Immature natural killer cell (primary cell): ENCODE measurements at places on chromosomes 5 and 9. TPM values are rescaled to one million over a fixed set of nuclear protein-coding genes. Genes with fewer than 3 reads are reported as not detected.

GRCh38 chr5:58893551-58893950 is 310.7 kb downstream of the RAB3C start:
- H3K4me1 ChIP-seq = peaks cover 2% of the 10 kb centered on the region
- H3K27me3 ChIP-seq = peaks cover 2% of the 10 kb centered on the region
- H3K4me3 ChIP-seq = no peak overlapping the region
- H3K27ac ChIP-seq = no peak overlapping the region
- no peak for DNase-seq

DNA sequence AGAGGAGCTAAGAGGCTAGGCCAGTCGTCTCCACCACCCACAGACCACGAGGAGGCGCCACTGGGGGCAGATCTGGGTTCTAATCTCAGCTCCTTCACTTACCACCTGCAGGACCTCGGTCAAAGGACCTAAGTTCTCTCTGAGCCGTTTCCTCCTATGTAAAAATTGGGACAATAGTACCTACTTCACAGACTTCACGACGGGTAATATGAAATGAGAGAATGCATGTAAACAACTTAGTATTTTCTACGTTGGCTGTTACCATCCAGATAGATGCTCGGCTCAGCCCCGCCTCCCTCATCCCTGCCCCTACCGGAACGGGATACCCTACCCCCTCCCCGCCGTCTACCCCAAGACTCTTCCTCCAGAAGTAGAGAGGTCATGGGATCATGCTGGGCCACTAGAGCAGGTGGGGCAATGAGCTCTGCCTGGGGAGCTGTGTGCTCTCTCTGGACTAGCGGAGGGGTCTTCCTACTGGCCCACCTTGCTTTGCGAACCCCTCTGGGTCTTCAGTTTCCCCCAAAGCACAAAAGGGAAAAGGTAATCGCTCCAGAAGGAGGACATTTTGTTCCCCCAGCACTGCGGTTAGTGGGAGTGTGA is 541 bp downstream of the GNPDA1 start:
- peaks cover 3% of the 10 kb centered on the region for H3K36me3 ChIP-seq
- H3K4me1 ChIP-seq = peaks cover 66% of the 10 kb centered on the region
- peaks cover 4% of the 10 kb centered on the region for H3K27me3 ChIP-seq
- peak overlapping the region; percentile 86 for H3K4me3 ChIP-seq

Gene STING1
- polyA plus RNA-seq = 67.8 TPM

- H3K27ac ChIP-seq = no peak overlapping the region
- no peaks in the 10 kb centered on the region for H3K36me3 ChIP-seq
Observed at GRCh38 chr5:150458802-150459557, 9.4 kb upstream of the RPS14 start.

- H3K27ac ChIP-seq = no peak overlapping the region
- H3K36me3 ChIP-seq = peaks cover 7% of the 10 kb centered on the region
- H3K27me3 ChIP-seq = no peaks in the 10 kb centered on the region
- H3K4me1 ChIP-seq = no peaks in the 10 kb centered on the region
- no peak for DNase-seq
Observed at GRCh38 chr9:116499434-116499833, 187.7 kb upstream of the TRIM32 start.

GRCh38 chr5:78887384-78888118 is 97.6 kb downstream of the ARSB start:
- peaks cover 18% of the 10 kb centered on the region for H3K36me3 ChIP-seq
- H3K27ac ChIP-seq = no peak overlapping the region
- DNase-seq = peak; percentile 5
- H3K27me3 ChIP-seq = no peaks in the 10 kb centered on the region
- H3K4me3 ChIP-seq = no peak overlapping the region
- peaks cover 16% of the 10 kb centered on the region for H3K4me1 ChIP-seq

DNA sequence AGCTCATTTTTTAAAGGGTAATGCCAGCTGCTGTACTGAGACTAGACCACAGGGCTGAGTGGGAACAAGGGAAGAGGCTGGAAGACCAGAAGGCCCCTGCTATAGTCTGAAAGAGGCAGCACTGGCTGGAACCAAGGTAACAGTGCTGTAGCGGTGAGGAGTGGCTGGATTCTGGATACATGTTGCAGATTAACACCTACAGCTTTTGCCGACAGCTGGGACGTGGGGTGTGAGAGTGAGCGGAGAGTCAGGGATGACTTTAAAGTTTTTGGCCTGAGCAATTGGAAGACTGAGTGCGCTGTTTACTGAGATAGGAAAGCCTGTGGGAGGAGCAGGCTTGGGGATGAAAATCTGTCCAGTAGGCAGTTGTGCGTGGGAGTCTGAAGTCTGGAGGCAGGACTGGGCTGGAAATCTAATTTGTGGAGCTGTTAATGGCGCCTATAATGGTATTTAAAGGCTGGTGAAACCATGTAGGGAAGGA is 26.5 kb downstream of the AQP7 start:
- no peak overlapping the region for H3K27ac ChIP-seq
- no peak for DNase-seq
- H3K4me3 ChIP-seq = no peak overlapping the region
- H3K27me3 ChIP-seq = no peaks in the 10 kb centered on the region
- H3K4me1 ChIP-seq = peaks cover 9% of the 10 kb centered on the region

Gene AK3
- polyA plus RNA-seq = 36.0 TPM

DNA sequence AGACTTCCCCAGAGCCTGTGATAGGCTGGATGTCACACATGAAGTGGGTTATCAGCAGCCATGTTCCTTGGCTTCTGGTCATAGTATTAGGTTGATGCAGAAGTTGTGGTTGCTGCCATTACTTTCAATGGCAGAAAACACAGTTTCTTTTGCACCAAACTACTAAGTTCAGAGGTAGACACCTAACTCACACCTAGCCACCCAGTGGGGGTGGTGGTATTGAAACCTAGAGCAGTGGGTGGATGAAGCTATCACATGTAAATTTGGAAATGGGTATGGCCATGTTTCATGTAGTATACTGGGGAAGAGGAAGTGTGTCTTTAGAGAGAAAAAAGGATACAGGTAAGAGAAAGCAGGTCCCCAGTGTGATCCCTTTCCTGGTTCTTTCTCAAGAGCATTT is 347.9 kb upstream of the SEMA6A start:
- H3K27me3 ChIP-seq = peaks cover 3% of the 10 kb centered on the region
- H3K4me1 ChIP-seq = no peaks in the 10 kb centered on the region
- H3K36me3 ChIP-seq = no peaks in the 10 kb centered on the region
- DNase-seq = no peak
- H3K27ac ChIP-seq = no peak overlapping the region
- no peak overlapping the region for H3K4me3 ChIP-seq

DNA sequence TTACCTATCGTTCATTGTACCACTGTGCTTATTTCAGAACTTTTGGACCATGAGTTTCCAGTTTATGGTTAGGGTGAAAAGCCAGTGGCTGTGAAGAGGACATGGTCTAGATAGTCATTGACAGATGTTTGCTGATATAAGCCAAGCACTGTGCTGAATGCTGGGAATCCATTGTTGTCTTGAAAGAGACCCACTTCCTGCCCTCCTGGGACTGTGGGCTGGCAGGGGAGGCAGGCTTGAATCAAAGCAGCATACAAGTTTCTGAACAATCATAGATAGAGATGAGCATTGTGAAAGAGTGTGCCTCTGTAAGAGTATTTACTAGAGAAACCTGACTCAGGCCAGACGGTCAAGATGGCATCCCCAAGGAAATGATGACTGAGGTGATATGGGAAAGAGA is 73.4 kb downstream of the NMUR2 start:
- H3K27ac ChIP-seq = no peak overlapping the region
- H3K27me3 ChIP-seq = peaks cover 1% of the 10 kb centered on the region
- no peaks in the 10 kb centered on the region for H3K4me1 ChIP-seq
- H3K4me3 ChIP-seq = no peak overlapping the region
- no peaks in the 10 kb centered on the region for H3K36me3 ChIP-seq

DNA sequence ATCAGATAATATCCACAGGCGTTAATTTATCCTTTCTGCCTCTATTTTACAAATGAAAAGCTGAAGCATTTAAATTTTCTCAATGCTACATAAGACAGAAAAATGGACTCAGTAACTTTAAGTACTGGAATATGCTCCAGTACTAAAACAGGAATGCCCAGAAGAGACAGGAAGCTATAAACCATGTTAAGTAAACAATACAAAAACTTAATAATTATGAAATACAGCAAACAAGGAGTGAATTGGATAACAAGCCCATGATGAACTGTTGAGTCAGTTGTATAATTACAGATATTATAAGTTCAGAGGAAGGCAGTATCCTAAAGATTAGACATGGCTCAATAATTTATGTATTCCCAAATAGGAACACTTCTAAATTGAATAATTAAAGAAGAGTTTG is 148.5 kb downstream of the CHSY3 start:
- no peak overlapping the region for H3K4me3 ChIP-seq
- H3K4me1 ChIP-seq = no peaks in the 10 kb centered on the region
- H3K36me3 ChIP-seq = no peaks in the 10 kb centered on the region
- no peak overlapping the region for H3K27ac ChIP-seq
- DNase-seq = no peak
- H3K27me3 ChIP-seq = no peaks in the 10 kb centered on the region

GRCh38 chr9:83043597-83043996 is 19.3 kb downstream of the RASEF start:
- no peak for DNase-seq
- no peaks in the 10 kb centered on the region for H3K36me3 ChIP-seq
- no peaks in the 10 kb centered on the region for H3K4me1 ChIP-seq
- H3K4me3 ChIP-seq = no peak overlapping the region
- peaks cover 3% of the 10 kb centered on the region for H3K27me3 ChIP-seq

- H3K27ac ChIP-seq = peak overlapping the region; percentile 57
- H3K36me3 ChIP-seq = no peaks in the 10 kb centered on the region
- DNase-seq = peak; percentile 70
- no peak overlapping the region for H3K4me3 ChIP-seq
- peaks cover 19% of the 10 kb centered on the region for H3K4me1 ChIP-seq
- H3K27me3 ChIP-seq = peaks cover 6% of the 10 kb centered on the region
Observed at GRCh38 chr5:59562756-59563389, 330.7 kb downstream of the PDE4D start.

GRCh38 chr5:80777347-80778287 is 122.8 kb upstream of the DHFR start:
- peaks cover 16% of the 10 kb centered on the region for H3K36me3 ChIP-seq
- peak overlapping the region; percentile 40 for H3K4me3 ChIP-seq
- H3K4me1 ChIP-seq = peaks cover 15% of the 10 kb centered on the region
- peak overlapping the region; percentile 82 for H3K27ac ChIP-seq
